ENCODE measurements at places on chromosomes 3 and 15. TPM values are rescaled to one million over a fixed set of nuclear protein-coding genes. Genes with fewer than 3 reads are reported as not detected.

- DNase-seq = no peak
- H3K4me1 ChIP-seq = no peaks in the 10 kb centered on the region
- H3K27me3 ChIP-seq = no peaks in the 10 kb centered on the region
- H3K36me3 ChIP-seq = no peaks in the 10 kb centered on the region
Observed at GRCh38 chr3:105413343-105413887, 46.7 kb downstream of the ALCAM start.

- H3K27me3 ChIP-seq = no peaks in the 10 kb centered on the region
- no peak for DNase-seq
- no peak overlapping the region for H3K27ac ChIP-seq
- no peaks in the 10 kb centered on the region for H3K36me3 ChIP-seq
Observed at GRCh38 chr3:6491768-6492167, 369.1 kb upstream of the GRM7 start.

DNA sequence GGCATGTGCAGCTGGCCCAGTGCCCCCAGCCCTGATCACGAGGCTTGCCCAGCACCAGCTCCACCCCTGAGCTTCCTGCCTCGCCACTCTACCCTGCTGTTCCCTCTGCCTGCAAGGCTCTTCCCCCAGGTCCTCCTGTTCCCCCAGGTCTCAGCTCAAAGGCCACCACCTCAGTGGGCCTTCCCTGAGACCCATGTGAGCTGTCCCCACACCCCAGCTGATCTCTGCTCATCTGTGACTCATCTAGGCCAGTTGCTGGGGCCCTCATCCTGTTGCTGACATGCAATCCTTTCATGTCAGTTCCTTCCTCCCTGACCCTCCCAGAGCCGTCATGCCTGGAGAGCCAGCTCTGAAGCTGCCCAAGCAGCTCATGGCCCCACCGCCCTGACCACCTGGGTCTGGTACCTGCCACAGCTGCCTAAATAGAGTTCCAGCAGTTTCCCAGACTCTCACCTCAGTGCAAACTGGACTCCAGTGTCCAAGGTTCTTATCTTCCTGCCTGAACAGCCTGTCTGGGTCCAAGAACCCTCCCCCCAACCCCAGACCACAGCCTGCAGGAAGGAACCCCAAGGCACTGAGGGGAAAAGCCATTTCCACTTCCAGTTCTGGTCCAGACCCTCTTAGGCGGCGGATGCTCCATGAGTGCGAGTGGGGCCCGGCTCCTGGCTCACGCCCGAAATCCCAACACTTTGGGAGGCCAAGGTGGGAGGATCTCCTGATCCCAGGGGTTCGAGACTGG is 116.6 kb upstream of the IQSEC1 start:
- H3K4me3 ChIP-seq = no peak overlapping the region
- H3K36me3 ChIP-seq = no peaks in the 10 kb centered on the region
- peaks cover 12% of the 10 kb centered on the region for H3K4me1 ChIP-seq
- DNase-seq = no peak

DNA sequence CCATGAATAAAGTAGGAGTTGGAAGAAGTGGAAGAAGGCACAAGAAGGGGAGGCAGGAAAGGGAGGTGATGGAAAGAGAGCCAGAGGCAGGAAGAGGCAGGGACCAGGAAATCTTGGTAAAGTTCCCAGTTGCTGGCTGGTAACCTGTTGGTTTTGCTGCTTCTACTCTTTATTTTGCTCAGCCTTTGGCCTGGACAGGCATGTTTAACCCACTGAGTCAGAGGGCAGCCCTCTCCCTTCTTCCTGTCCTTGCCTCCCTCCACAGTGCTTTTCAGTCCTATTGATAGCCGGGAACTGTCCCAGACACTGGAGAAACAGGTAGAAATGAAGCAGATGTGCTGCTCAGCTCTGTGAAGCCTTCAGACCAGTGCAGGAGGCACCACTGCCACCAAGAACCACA is 43.4 kb upstream of the APEH start:
- no peak overlapping the region for H3K27ac ChIP-seq
- H3K4me1 ChIP-seq = no peaks in the 10 kb centered on the region
- no peaks in the 10 kb centered on the region for H3K36me3 ChIP-seq
- DNase-seq = no peak
- no peaks in the 10 kb centered on the region for H3K27me3 ChIP-seq
- H3K4me3 ChIP-seq = no peak overlapping the region

GRCh38 chr3:45120359-45121158 is 25.6 kb downstream of the CDCP1 start:
- no peak for DNase-seq
- peaks cover 15% of the 10 kb centered on the region for H3K36me3 ChIP-seq
- H3K4me3 ChIP-seq = no peak overlapping the region
- H3K4me1 ChIP-seq = peaks cover 74% of the 10 kb centered on the region

- H3K27me3 ChIP-seq = no peaks in the 10 kb centered on the region
- no peak overlapping the region for H3K27ac ChIP-seq
- H3K4me1 ChIP-seq = no peaks in the 10 kb centered on the region
- peaks cover 3% of the 10 kb centered on the region for H3K36me3 ChIP-seq
- no peak for DNase-seq
Observed at GRCh38 chr3:47016934-47017435, 37.5 kb downstream of the NBEAL2 start.

GRCh38 chr15:87778358-87778757 is 478.2 kb downstream of the NTRK3 start:
- no peak overlapping the region for H3K4me3 ChIP-seq
- no peak overlapping the region for H3K27ac ChIP-seq
- H3K4me1 ChIP-seq = no peaks in the 10 kb centered on the region
- no peaks in the 10 kb centered on the region for H3K27me3 ChIP-seq
- no peaks in the 10 kb centered on the region for H3K36me3 ChIP-seq

DNA sequence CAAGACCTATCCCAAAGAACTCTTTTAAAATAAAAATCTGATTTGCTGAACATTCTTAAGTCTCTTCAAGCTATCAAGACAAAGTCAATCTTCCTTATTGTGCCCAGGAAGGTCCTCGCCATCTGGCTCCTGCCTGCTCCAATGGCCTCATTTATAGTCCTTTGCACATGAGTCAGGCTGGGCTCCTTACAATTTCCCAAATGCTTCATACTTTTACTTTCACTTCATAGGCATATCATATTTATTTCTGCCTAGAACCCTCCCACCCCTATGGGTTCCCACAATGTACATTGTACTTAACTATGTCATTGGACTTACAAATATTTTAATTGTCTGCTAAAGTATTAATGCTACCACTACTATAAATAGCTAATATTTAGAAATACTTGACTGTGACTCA is 9.1 kb downstream of the THRB start:
- H3K27me3 ChIP-seq = no peaks in the 10 kb centered on the region
- no peak for DNase-seq
- no peaks in the 10 kb centered on the region for H3K36me3 ChIP-seq
- H3K27ac ChIP-seq = no peak overlapping the region
- H3K4me3 ChIP-seq = no peak overlapping the region
- no peaks in the 10 kb centered on the region for H3K4me1 ChIP-seq

- H3K27me3 ChIP-seq = no peaks in the 10 kb centered on the region
- H3K4me1 ChIP-seq = no peaks in the 10 kb centered on the region
- H3K27ac ChIP-seq = no peak overlapping the region
- no peaks in the 10 kb centered on the region for H3K36me3 ChIP-seq
- no peak for DNase-seq
- no peak overlapping the region for H3K4me3 ChIP-seq
Observed at GRCh38 chr3:8848696-8849131, 79.3 kb upstream of the OXTR start.

- H3K4me3 ChIP-seq = no peak overlapping the region
- H3K27ac ChIP-seq = no peak overlapping the region
- H3K27me3 ChIP-seq = no peaks in the 10 kb centered on the region
- H3K4me1 ChIP-seq = no peaks in the 10 kb centered on the region
Observed at GRCh38 chr3:114078126-114078525, 21.6 kb downstream of the QTRT2 start.

GRCh38 chr3:125051715-125052581 is 3.8 kb downstream of the HEG1 start:
- peaks cover 25% of the 10 kb centered on the region for H3K4me1 ChIP-seq
- H3K36me3 ChIP-seq = no peaks in the 10 kb centered on the region
- no peak for DNase-seq

- H3K36me3 ChIP-seq = no peaks in the 10 kb centered on the region
- no peak for DNase-seq
- no peak within 1 kb of the TSS for H3K4me3 ChIP-seq
- no peaks in the 10 kb centered on the region for H3K27me3 ChIP-seq
- H3K27ac ChIP-seq = no peak within 1 kb of the TSS
Observed at GRCh38 chr3:111541911-111542483, at the start of gene CD96. Gene CD96 (plus strand): TSS chr3:111542197. CDS start chr3:111542249, 52 bp downstream.

- no peak for DNase-seq
- H3K27me3 ChIP-seq = no peaks in the 10 kb centered on the region
- no peaks in the 10 kb centered on the region for H3K4me1 ChIP-seq
- no peaks in the 10 kb centered on the region for H3K36me3 ChIP-seq
- H3K4me3 ChIP-seq = no peak overlapping the region
- H3K27ac ChIP-seq = no peak overlapping the region
Observed at GRCh38 chr3:102450976-102451375, 16.2 kb downstream of the ZPLD1 start.

GRCh38 chr3:116808725-116809124 is 99.1 kb downstream of the TUSC7 start:
- DNase-seq = no peak
- no peaks in the 10 kb centered on the region for H3K27me3 ChIP-seq
- H3K27ac ChIP-seq = no peak overlapping the region
- no peak overlapping the region for H3K4me3 ChIP-seq
- no peaks in the 10 kb centered on the region for H3K4me1 ChIP-seq

- no peak for DNase-seq
- H3K27ac ChIP-seq = no peak overlapping the region
- no peak overlapping the region for H3K4me3 ChIP-seq
- H3K4me1 ChIP-seq = no peaks in the 10 kb centered on the region
- H3K27me3 ChIP-seq = no peaks in the 10 kb centered on the region
Observed at GRCh38 chr3:80087767-80088166, 320.0 kb upstream of the ROBO1 start.

GRCh38 chr3:161177991-161178390 is 43.1 kb upstream of the NMD3 start:
- no peak overlapping the region for H3K4me3 ChIP-seq
- H3K4me1 ChIP-seq = no peaks in the 10 kb centered on the region
- no peaks in the 10 kb centered on the region for H3K27me3 ChIP-seq
- no peak for DNase-seq
- no peak overlapping the region for H3K27ac ChIP-seq

DNA sequence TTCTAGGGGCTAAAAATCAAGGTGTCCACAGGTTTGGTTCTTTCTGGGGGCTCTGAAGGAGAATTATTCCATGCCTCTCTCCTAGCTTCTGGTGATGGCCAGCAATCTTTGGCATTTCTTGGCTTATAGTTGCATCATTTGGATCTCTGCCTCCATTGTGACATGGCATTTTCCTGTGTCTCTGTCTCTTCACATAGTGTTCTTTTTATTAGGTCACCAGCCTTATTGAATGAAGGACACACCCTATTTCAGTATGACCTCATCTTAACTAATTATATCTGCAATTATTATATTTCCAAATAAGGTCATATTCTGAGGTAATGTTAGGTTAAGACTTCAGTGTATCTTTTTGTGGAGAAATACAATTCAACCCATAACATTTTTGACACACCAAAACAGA is 3.2 kb upstream of the GBE1 start:
- H3K4me1 ChIP-seq = peaks cover 13% of the 10 kb centered on the region
- no peaks in the 10 kb centered on the region for H3K36me3 ChIP-seq
- DNase-seq = no peak
- H3K27me3 ChIP-seq = no peaks in the 10 kb centered on the region
- H3K27ac ChIP-seq = no peak overlapping the region

DNA sequence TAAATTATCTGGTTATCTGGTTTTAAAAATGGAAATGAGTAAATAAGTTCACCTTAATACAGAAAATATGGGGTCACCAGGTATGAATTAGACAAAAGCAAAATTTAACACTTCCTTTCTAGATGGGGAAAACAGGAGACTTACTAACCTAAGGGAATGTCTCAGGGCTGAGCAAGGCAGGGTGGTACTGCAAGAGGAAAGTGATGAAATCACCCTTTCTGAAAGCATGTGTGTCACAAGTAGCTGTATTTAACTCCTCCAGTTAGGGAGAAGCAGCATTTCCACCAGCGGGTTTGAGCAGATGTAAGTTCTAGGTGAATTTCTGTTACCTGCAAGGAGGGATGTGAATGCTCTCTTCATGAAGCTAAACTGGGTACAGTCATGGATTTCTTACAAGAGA is 629.1 kb downstream of the MECOM start:
- no peak overlapping the region for H3K4me3 ChIP-seq
- DNase-seq = no peak
- H3K4me1 ChIP-seq = no peaks in the 10 kb centered on the region

- no peaks in the 10 kb centered on the region for H3K36me3 ChIP-seq
- H3K27ac ChIP-seq = no peak overlapping the region
- DNase-seq = no peak
Observed at GRCh38 chr15:90691982-90692773, 25.0 kb upstream of the BLM start.

DNA sequence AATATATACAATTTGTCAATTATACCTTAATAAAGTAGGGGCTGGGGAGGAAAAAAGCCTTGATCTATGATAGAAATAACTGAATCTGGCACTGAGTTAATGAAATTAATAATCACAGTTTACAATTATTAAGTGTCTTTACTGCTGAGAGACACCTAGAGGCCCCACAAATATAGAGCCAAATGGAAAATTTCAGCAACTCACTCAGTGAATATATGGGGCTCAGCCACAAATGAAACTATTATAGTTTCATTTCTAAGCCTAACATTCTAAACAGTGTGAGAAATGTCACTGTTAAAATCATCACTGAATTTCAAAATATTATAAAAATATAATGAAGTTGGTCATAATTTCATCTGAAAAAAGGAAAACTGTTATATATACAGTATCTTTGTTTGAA is 40.3 kb downstream of the GNB4 start:
- no peaks in the 10 kb centered on the region for H3K36me3 ChIP-seq
- no peaks in the 10 kb centered on the region for H3K27me3 ChIP-seq
- H3K4me3 ChIP-seq = no peak overlapping the region
- H3K4me1 ChIP-seq = no peaks in the 10 kb centered on the region
- no peak for DNase-seq

Gene ARPIN
- 8.8 TPM for total RNA-seq

Gene TMCO5A
- total RNA-seq = not detected

Gene TMEM266
- 0.91 TPM for total RNA-seq

Gene NEO1
- total RNA-seq = 30.0 TPM

Gene SLC27A2
- 14.0 TPM for total RNA-seq

Gene CMTM8
- 19.4 TPM for total RNA-seq
